Fibroblast of skin of scalp (primary cell): ENCODE measurements at places on chromosomes 2 and 18.

DNA sequence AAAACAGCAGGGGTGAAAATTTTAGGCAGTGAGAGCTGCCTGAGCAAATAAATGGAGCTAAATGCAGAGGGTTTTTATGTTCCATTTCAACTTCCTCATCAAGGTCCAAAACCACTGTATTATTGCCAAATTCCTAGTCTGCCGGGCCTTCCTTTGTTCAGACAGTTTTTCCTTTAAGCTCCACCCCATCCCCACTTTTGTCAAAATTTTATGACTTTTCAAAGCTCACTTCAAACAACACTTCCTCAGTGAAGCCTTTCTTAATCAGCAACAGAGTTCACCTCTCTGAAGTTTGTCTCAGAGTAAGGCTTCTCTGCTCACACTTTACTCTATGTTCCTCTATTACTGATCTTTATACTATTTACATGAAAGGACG, 81.3 kb downstream of the CERKL start:
- DNase-seq: no peak

- no peak for DNase-seq
Measured at GRCh38 chr2:226190479-226191252, 609.0 kb downstream of the IRS1 start.

GRCh38 chr2:157899125-157899839, 23.2 kb upstream of the ACVR1 start:
- DNase-seq: no peak

DNA sequence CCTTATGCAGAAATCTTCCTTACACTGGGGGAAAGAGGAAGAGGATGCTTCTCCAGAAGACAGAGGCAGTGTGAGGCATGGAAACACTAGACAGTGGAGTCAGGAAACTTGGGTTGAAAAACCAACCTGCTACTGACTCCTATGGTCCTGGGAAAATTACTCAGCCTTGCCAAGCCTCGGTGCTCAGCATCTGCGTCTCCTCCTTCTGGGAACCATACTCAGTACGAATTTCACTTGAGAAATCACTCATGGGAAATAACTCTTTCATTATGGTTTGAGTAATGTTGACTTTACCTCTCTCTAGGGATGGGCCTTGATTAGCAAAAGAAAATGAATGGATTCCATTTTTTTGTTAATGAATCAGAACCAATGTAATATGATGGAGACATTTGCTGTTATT, 96.5 kb downstream of the KCNE4 start:
- DNase-seq: no peak
